ENCODE measurements at places on chromosomes 1 and 21.

- DNase-seq, result no peak
These were observed 46.9 kb downstream of the FMO3 start for GRCh38 chr1:171137580-171137979.

- DNase-seq, result no peak
These were observed 121.2 kb downstream of the TRABD2B start for GRCh38 chr1:47875831-47876586.

DNA sequence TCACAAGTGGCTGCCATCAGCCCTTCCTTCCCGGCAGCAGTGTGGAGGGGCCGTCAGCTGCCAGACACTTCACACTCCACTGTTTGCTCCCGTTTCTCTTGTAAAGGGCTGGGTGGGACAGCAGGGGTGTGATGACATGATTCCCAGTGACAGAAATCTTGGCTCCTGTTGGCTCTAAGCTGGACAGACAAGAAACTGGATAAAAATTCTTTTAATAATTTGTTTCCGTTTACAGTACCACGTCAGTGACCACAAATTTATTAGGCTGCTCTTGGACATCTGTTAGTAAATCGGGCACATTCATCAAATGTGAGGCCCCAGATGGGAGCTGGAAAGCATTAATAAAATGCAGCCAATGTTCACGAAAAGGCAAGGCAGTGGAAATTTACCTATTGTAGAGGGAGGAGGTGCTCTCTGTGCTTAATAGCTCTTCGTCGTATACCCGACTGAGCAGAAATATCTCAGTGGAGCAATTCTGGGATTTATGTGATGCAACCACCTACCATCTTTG lies 353.7 kb upstream of the GREM2 start:
- DNase-seq, result no peak

DNA sequence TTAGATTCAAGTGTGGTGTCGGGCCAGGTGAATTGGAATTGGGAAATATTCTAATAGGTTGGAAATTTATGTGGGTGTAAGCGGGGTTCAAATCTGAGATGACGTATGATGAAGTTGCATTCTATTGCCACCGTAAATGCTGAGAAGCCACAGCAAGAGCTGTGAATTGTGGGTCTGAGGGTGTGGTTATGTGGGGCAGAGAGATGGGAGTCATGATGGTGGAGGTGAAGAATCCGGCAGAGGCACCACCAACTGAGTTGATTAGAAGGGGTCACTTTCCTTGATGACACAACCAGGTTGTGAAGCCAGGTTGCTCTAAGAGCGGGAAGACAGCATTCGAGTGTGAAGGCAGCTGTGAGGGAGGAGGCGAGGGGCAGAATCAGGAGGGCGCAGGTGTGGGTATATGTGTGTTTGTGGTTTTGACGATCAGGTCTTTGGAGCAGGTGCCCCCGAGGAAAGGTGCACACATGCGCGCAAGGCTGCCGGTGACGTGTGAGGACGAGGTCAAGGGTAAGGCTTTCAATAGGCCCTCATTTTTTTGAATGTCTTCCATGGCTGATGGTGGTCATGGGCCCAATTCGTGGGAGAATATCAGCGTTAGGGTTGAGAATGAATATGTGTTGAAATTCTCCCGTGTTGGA lies 18.7 kb downstream of the LRRC3 start:
- no peak for DNase-seq

GRCh38 chr1:201708085-201708512 lies 120.9 kb upstream of the IPO9 start:
- no peak for DNase-seq

DNA sequence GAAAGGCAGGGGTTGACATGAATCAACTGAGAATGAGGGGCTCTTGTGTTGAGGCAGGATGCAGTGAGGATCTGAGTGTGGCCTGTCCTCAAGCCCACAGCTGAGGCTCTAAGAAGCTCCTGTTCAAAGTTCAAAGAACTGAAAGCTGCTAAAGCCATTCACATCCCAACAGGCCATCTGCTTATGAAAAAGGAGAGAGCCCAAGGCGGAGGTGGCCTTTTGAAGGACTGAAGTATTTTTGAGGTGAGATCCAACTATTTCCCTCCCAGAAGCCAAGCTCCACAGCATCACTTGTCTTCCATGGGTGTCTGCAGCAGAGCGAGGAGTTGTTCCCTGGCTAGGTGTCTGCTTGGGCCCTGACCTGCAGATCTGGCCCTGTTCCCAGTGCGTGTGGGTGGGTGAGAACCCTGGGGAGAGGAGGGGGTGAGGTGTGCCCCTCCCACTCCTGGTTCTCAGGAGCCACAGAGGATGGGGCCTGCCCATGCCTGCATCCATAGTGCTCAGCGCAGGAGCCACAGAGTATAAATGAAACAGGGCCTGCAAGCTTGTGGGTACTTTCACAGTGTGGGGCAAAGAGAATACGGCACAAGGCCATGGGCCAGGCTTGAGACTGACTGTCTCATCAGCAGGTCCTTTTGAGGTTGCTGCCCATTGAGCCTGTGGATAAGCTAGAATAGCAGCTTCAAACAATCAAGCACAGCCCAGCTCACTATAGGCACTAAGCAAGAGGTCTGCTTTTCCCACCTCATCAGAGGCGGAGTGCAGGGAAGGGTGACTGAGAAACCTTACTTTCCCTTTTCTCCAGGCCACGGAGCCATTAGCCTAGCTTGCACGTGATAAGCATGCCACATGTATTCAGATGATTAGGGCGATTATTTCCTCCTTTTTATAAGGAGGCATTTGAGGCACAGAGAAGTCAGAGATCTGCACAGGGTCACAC lies 15.7 kb downstream of the REG4 start:
- DNase-seq, result no peak

DNA sequence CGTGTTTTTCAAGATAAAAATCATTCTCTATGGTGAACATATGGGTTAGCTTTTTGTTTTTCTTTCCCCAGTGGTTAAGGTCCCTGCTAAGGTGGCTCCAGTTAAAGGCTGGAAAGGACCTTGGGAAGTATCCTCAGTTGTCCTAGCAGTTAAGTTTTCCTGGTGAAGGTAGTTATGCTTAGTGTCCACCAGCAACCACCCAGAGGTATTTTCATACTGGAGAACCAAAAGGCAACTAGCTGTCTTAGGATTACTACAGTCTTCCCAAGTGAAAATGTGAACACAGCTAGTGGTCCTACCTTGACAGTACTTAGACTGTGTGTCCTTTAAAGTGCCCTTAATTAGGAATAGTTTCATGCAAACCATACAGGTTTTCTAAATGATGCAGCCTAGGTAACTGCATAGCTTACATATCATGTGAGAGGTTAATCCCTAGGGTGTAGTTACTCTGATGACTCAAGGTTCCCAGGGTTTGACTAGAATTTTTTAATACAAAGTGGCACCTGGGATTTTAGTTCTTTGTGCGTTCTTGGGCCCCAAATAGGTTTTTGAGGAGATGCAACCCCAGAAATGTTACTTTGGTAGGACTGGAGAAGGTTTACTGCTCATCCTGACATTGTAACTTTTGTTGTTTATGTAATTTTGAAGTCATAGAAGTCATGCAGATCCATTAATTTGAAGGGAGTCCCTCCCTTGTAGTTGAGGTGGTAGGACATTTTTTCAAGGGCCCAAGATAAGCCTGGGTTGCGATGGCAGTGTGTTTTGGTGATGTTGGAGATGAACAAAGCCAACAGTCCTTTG lies 36.5 kb downstream of the YY1AP1 start:
- no peak for DNase-seq

GRCh38 chr1:44543786-44544185 lies 130.5 kb downstream of the TMEM53 start:
- DNase-seq, result no peak

DNA sequence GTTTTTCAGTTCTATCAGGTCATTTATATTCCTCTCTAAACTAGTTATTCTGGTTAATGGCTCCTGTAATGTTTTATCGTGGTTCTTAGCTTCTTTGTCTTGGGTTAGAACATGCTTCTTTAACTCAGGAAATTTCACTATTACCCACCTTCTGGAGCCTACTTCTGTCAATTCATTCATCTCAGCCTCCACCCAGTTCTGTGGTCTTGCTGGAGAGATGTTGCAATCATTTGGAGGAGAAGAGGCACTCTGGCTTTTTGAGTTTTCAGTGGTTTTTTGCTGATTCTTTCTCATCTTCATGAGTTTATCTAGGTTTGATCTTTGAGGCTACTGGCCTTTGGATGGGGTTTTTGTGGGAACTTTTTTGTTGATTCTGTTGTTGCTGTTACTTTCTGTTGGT lies 213.0 kb downstream of the BRINP2 start:
- DNase-seq, result no peak

GRCh38 chr21:36966066-36966820 lies at the start of gene HLCS:
TSS of gene HLCS (minus strand) at chr21:36966669. CDS start at chr21:36966638, 31 bp downstream.
- DNase-seq, result peak; percentile 53

- DNase-seq, result no peak
These were observed 206.5 kb downstream of the RWDD3 start for GRCh38 chr1:95440511-95440910.

DNA sequence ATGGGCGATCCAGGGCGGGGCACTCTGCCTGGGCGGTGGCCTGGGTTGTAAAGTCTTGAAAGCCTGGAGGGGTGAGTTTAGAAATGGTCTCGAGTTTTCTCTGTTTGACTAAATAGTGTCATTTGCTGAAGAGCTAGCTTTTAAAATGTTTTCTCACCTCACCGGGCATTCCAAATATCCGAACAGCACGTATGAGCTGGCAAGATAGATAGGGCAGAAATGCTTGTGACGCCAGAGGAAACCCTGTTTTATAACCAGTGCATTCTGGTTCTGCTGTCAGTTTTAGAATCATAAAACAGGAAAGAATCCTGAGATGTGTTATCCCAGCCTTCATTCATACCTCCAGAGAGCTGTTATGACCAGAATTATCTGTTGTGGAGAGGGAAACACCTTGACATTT lies 725 bp downstream of the RTCA start:
- DNase-seq, result no peak

GRCh38 chr1:185526344-185527307 lies 207.6 kb upstream of the HMCN1 start:
- DNase-seq, result no peak

Measured in T-helper 2 cell (primary cell).